Uterus (tissue), 4 donors: ENCODE measurements at places on chromosomes 6 and 20. TPM values are rescaled to one million over a fixed set of nuclear protein-coding genes. Genes with fewer than 3 reads are reported as not detected.
A peak's percentile ranks its signal among the peaks of the same experiment; 100 is the strongest.

GRCh38 chr6:105099371-105099770 is 80.4 kb downstream of the POPDC3 start:
- H3K27ac ChIP-seq, result no peak overlapping the region
- H3K4me1 ChIP-seq, result no peaks in the 10 kb centered on the region
- no peaks in the 10 kb centered on the region for H3K36me3 ChIP-seq

GRCh38 chr20:4427940-4428586 is 293.6 kb upstream of the PRND start:
- H3K36me3 ChIP-seq, result no peaks in the 10 kb centered on the region
- H3K27me3 ChIP-seq, result no peaks in the 10 kb centered on the region
- no peak for DNase-seq
- H3K4me3 ChIP-seq, result no peak overlapping the region

DNA sequence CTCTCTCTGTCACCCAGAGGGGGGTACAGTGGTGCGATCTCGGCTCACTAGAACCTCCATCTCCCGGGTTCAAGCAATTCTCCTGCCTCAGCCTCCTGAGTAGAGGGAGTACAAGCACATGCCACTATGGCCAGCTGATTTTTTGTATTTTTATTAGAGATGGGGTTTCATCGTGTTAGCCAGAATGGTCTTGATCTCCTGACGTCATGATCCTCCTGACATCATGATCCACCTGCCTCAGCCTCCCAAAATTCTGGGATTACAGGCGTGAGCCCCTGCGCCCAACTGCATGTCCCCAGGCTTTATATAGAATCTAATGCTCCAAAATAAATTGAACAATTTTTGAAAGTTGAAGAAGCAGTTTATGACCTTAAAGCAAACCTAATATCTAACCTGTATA is 7.0 kb upstream of the CRISP2 start:
- no peaks in the 10 kb centered on the region for H3K36me3 ChIP-seq
- no peaks in the 10 kb centered on the region for H3K4me1 ChIP-seq
- no peak overlapping the region for H3K27ac ChIP-seq
- no peaks in the 10 kb centered on the region for H3K27me3 ChIP-seq

Gene FNDC11
- 0.69 TPM for total RNA-seq

Gene SLC22A23
- total RNA-seq, result 12.6 TPM

- H3K27me3 ChIP-seq, result no peaks in the 10 kb centered on the region
- H3K4me1 ChIP-seq, result no peaks in the 10 kb centered on the region
- H3K27ac ChIP-seq, result peak overlapping the region; percentile 100
- H3K36me3 ChIP-seq, result no peaks in the 10 kb centered on the region
Measured at GRCh38 chr6:26173836-26174145, 86.6 kb downstream of the HFE start.

- no peaks in the 10 kb centered on the region for H3K36me3 ChIP-seq
- H3K27ac ChIP-seq, result no peak overlapping the region
- H3K4me3 ChIP-seq, result no peak overlapping the region
- DNase-seq, result no peak
Measured at GRCh38 chr20:19566226-19566945, 191.7 kb upstream of the RIN2 start.

Gene DEFB132
- not detected for total RNA-seq
